ENCODE measurements at places on chromosomes 13 and 19.

DNA sequence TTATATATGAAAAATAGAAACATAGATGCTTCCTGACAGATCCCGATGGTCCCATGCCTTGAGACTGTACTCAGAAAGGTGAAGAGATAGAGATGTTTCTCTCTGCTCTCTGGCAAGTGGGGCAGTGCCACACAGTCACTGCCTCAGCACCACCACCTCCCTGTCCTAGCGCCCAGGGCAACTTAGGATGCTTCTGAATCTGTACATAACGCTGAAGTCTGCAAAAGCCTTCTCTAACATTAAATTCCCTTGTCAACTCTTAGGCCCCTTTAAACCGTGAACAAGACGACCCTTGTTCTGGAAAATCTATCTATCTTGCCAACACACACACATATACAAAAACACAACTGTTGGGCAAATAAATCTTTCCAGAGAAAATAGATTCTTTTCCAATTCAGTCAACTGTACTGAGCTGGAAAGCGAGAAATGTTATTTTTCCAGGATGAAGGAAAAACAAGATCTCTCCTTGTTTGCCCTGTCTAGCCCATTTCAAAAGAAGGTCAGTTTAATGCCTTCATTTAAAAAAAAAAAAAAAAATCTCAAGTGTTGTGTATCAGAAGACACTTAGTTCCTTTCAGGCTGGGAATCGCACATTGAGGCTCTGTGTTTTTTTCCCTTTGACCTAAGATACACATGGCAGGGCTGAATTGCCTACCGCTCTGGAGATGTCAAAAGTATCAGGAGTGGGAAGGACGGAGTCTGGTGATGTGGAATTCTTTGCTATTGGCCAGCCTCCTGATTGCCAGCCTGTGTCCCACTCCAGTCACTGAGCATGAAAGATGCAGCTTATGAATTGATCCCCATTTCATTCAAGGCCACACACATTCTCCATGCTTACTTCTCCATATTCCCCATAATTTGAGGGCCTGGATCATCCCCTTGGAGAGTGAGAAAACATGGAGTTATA lies 241.4 kb downstream of the LACC1 start:
- no peak for DNase-seq

DNA sequence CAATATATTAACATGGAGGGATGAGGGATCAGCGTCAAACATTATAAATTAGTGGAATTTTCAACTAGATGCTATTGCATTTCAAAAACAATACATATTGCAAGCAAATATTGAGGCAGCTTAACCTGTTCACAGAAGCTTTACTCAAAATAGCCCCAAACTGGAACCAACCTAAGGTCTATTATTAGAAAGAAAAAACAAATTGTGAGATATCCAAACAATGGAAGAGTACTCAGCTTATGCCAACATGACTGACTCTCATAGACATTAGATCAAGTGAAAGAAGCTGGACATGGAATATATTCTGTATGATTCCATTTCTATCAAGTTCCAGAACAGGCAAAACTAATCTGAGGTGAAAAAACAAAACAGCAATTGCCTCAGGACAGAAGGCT lies 27.6 kb upstream of the NEK3 start:
- no peak for DNase-seq

GRCh38 chr13:51998723-51999509 lies 12.3 kb downstream of the ATP7B start:
- DNase-seq, result no peak

DNA sequence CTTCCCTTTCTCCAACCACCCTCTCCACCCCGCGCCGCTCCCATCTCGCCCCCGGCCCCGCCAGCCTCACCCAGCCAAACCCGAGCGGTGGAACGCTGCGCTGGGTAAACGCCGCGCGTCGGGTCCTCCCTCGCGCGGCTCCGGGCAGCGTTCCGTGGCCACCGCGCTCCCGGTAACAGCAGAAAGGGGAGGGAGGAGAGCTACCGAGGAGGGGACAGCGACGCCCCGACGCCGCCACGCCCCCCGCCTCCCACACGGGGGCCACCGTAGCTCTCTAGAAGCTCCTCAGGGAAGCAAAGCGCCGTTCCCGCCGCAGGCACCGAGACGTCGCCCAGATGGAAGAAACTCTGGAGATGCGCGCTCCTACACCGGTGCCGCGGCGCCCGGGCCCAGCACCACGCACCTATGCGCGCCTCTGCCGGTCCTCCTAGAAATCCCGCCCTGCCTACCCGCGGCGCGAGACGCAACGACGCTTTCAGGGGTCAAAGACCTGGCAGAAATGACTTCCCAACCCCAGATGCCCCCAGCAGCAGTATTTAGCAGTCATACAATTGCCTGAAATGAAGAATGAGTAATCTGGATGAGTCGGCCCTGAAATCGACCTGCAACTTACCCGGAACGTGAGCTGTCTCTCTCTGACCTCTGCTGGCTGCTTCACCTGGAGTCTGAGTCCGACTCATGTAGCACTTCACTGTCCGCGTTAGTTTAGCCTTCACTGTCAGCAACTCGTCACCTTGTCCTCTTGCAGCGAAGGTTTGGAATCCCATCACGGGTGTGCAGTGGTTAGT lies at the start of gene RUBCNL:
Gene RUBCNL, minus strand, starts transcription at position 189 of the 788 bp plus-strand sequence. CDS start 14,777 bp downstream, outside the sequence.
- DNase-seq, result peak; percentile 59

- DNase-seq, result no peak
Measured at GRCh38 chr13:98489446-98490194, 87.3 kb downstream of the STK24 start.

- DNase-seq, result no peak
Measured at GRCh38 chr13:25762795-25763377, 288.9 kb downstream of the SHISA2 start.

GRCh38 chr13:109436055-109436622 lies 350.2 kb downstream of the IRS2 start:
- DNase-seq, result no peak

- no peak for DNase-seq
Measured at GRCh38 chr13:51643882-51644281, 59.6 kb downstream of the WDFY2 start.

GRCh38 chr13:98105929-98106336 lies 37.0 kb upstream of the FARP1 start:
- no peak for DNase-seq

GRCh38 chr19:11047866-11048265 lies 41.4 kb upstream of the LDLR start:
- no peak for DNase-seq

DNA sequence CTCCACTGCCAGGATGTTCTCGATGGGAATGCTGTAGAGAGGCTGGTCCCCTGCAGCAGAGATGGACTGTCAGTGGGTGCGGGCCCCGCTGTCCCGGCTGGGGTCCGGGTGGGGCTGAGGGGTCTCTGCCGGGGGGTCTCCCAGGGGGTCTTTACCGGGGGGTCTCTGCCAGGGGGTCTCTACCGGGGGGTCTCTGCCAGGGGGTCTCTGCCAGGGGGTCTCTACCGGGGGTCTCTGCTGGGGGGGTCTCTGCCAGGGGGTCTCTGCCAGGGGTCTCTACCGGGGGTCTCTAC lies 25.7 kb upstream of the C13orf46 start:
- no peak for DNase-seq

GRCh38 chr13:29436291-29436690 lies 159.2 kb downstream of the SLC7A1 start:
- DNase-seq, result no peak

DNA sequence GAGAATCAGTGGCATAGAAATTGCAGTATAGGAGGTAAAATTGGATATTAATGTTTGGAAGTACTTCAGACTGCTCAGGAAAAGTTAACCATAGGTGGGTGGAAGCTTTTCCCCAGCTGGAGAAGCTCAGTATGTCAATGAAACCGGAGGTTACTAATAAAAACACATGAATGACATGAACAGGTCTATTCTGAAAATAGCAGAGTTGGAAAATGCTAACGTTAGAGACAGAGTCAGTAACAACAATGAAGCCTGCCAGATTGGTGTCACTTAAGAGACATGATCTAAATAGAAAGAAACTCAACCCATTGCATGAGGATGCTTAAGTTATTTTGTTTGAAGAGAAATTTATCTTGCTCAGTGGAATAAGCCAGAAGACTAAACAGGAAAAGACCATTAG lies 364.5 kb downstream of the DNAJC15 start:
- DNase-seq, result no peak

- no peak for DNase-seq
Measured at GRCh38 chr13:20134732-20135131, 26.1 kb downstream of the GJA3 start.

GRCh38 chr19:1098177-1099051 lies 3.2 kb upstream of the POLR2E start:
- no peak for DNase-seq

DNA sequence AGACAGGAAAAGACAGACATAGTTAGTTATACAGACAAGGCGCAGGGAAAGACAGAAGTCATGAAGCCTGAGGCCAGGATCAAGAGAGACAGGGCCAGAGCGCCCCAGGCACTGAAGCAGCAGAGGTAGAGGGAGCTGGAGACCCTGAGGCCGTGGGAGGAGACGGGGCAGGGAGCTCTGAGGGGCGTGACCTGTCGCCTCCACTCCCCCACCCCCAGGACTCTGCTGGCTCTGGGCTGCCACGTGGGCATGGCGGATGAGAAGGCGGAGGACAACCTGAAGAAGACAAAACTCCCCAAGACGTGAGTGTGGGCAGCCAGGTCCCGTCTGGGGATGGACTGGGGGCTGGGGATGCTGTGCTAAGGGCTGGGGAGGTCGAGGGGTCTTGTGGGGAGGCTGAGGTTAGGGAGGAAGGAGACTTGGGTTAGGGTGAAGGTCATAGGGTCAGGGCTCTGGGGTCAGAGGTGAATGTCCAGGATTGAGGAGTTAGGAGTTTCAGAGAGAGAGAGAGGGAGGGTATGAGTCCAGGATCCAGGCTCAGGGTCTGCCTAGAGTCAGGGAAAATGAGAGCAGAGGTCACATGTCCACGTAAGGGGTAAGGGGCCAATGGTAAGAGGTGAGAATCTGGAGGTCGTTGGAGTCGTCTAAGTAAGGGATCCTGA lies 31.1 kb downstream of the RYR1 start:
- no peak for DNase-seq

DNA sequence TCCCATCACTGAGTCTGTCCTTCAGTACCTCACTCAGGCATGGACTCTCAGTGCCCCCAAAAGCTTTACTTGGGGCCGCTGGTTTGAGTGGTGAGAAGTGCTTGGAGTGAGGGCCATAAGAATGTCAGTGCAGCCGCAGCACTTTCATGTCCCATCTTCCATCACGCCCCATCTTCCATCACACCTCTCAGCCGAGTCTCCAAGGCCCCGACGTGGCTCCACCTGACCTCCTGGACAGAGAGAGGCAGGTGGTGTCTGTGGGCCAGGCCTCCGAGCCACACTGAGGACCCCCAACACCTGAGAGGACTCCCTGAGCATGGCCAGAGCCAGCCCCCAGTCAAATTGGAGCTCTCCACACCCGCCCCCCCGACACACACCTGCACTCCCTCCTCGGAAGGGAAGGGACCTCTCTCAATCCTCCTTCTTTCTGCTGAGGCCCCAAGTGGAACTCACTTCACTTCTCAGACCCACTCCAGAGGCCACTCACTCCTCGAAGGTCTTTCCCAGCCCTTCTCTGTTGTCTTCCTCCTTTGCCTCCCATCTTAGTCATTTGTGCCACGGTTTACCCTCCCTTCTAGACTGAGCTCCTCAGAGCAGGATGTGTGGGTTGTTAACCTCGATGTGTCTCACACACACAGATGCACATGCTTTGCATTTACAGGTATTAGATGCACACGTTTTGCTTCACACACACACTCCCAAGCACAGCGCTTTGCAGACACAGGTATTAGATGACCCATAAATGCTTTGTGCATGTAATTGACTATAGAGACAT lies 65.7 kb upstream of the ATP12A start:
- DNase-seq, result no peak

DNA sequence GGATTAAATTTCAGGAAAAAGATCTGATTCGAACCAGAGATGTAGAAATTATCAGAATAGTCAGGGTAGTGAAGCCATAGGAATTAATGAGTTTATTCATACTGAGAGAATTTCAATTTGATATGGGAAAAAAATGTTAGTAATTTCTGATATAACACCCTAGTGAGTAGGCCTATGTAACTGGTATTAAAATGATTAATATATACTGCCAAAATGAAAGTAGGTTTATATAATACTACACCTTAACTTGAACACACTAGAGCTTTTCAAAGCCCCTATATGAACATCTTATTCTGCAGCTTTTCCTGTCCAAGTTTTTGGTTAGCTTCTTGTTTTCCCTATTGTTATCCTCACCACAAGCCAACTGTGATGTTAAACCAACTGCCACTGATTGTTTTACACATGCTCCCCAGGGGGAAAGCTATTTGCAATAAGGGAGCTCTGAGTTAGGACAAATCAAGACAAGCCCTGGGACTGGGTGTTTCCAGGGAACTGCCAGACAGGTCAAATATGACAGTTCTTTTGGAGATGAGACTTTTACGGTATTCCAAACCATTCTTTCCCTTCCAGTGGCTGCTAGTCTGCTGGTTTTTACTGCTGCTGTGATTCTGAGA lies 45.3 kb downstream of the FNDC3A start:
- DNase-seq, result no peak

DNA sequence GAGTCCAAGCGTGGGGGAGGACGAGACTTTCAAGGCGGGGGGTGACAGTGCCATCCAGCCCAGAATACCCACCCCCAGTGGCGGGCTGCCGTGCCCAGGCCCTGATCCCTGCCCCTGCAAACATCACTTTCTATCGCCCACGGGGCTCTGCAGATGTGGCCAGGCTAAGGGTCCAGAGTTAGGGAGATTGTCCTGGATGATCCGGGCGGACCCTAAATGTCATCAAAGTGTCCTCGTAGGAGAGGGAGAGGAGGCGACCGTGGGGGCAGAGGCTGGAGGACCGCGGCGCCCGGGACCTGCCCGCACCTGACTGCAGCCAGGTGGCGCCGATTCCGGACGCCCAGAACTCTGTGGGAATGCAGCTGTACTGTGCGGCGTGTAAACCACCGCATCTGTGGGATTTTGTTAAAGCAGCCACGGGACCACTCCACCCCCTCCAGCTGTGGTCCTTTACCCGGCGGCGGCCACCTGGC lies 32.4 kb downstream of the GJA3 start:
- DNase-seq, result no peak

GRCh38 chr19:9937001-9937411 lies 691 bp upstream of the OLFM2 start:
- peak; percentile 42 for DNase-seq

DNA sequence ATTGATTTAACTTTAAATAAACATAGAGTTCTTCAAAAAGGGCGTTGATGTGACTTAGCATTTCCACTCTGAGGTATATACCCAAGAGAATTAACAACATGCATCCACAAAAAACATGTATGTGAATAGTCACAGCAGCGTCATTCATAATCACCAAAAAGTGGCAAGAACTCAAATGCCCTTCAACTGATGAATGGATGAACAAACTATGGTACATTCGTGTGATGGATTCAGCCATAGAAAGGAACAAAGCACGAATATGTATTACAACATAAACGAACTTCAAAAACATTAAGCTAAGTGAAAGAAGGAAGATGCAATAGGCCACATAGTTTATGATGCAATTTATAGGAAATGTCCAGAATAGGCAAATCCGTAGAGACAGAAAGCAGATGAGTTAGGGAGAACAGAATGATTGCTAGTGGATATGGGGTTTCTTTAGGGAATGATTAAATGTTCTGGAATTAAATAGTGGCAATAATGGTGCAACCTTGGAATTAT lies 72.3 kb upstream of the UQCRFS1 start:
- no peak for DNase-seq
